Midbrain (tissue), 1 donor: ENCODE measurements at places on chromosomes 5 and 9.

GRCh38 chr9:5587024-5587423 lies 41.9 kb upstream of the RIC1 start:
- DNase-seq, result no peak

GRCh38 chr5:133382661-133383579 lies 229.4 kb downstream of the FSTL4 start:
- DNase-seq, result no peak

- DNase-seq, result no peak
These were observed 12.7 kb downstream of the CD180 start for GRCh38 chr5:67183859-67184258.

DNA sequence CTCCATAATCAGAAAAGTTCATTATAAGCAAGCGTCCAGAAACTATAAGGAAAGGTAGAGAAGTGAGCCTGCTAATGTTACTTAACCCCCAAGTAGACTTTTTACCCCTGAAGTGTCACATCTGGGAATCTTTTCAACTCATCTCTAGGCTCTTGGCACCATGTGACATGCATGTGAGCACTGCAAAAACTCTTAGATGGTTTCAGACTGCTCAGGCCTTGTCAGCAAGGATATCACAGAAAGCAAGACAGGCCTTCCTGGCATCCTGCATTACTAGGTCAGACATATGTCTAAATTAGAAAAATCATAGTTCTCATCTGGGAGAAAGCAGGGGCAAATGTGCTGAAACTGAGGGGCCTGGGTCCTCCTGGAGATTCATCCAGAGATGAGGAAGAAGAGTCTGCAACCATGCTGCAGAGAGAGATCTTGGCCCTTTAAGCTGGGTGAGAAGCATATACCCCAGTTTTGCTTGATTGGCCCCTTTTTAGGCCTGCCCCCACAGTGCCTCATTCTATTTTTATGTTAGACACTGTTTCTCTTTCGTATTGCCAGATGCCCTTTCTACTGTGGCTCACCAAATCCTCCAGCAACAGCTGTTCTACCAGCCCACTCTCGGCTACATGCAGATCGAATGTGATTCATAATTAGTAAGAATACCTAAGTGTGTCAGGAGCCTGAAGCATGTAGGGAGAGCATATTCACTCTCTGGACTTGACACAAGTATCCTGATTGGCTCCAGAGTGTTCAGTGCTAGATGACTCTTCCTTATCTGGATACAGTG lies 19.0 kb downstream of the TMEM8B start:
- no peak for DNase-seq

DNA sequence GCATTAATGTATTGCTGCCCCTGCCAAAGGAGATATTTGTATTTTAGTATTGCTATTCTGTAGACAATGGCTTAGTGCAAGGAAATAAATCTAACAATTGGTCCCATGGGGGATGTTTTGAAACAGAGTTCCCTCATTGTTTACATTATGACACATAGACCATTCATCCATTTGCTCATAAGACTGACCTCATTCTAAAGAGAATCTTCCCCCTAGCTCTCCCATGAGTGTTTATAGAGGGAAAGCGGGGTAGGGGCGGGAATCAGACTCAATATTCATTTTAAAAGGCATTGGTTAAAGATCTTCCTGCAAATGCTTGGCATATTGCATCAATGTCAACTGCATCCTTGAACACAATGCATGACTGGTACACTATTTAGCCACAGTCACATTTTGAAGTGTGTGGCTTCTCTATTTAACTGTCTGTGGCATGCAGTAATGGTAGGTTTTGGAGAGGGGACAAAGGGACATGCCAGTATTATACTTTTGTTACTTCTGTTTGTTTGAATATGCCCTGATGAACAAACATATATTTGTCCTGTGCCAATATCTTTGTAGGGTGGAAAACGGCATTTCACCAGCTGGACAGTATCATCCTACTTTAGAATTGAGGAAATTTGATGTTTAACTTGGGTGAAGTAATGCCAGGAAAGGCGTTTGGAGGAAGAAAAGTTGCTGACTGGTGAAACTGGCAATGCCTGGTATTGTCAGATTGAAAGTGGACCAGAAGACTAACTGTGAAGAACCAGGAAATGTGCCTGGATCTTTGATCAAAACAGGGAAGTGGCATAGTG lies 84.1 kb upstream of the MEGF10 start:
- no peak for DNase-seq

- DNase-seq, result no peak
These were observed 73.2 kb upstream of the PIP5K1B start for GRCh38 chr9:68631811-68632210.

DNA sequence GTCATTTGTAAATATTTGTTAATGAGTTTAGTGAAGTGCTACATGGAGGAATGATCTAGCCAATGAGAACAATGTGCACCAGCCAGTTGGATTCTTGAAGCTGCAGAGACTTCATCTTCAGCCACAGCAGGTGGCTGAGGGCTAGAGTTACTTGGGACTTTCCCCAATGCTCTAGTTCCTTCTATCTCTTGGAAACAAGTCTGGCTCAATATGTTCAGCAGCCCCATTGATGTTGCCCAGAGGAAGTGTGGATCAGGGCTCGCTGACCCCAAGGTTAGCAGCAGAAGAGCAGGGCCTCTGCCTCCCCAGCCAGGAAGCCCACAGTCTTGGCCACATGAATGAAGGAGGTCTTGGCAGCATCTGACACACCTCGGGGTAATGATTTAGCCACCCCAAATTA lies 117.5 kb downstream of the SLC1A3 start:
- DNase-seq, result no peak

DNA sequence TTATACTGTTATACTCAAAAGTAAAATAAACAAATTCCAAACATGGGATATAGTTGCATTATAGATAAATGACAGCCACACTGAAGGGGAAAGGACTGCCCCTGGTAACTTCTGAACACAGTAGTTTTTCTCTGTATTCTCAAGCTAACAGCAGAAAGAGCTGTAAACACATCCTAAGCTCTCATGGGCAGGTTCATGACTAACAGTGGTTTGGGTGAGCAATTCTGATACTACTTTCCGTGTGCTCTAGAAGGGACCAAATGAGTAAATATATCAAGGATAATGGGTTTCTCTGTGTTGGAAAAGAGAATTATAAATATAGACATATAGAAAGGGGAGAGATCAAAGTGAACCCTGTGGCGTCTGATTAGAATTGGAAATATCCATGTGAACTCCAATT lies 2.2 kb upstream of the LCN6 start:
- no peak for DNase-seq
